ENCODE measurements at places on chromosomes 1 and 21. TPM values are rescaled to one million over a fixed set of nuclear protein-coding genes. Genes with fewer than 3 reads are reported as not detected.

PLXNA2 gene
- total RNA-seq: 51.6 TPM

CFAP107 gene
- total RNA-seq: not detected

AMY1A gene
- not detected for total RNA-seq

OSCP1 gene
- total RNA-seq: 2.0 TPM

PLA2G2F gene
- not detected for total RNA-seq

RNF186 gene
- 32.9 TPM for total RNA-seq

FAM163A gene
- total RNA-seq: not detected

SDF4 gene
- 89.2 TPM for total RNA-seq

LCE3E gene
- total RNA-seq: not detected

BSND gene
- total RNA-seq: not detected

RGSL1 gene
- total RNA-seq: not detected

KCNE2 gene
- not detected for total RNA-seq

PAX7 gene
- not detected for total RNA-seq

ILF2 gene
- 59.1 TPM for total RNA-seq

C1orf87 gene
- total RNA-seq: not detected

TEDDM1 gene
- total RNA-seq: not detected

S100A7 gene
- not detected for total RNA-seq

OR2L8 gene
- total RNA-seq: not detected

STYXL2 gene
- total RNA-seq: not detected

ICOSLG gene
- 1.6 TPM for total RNA-seq

FOXD2 gene
- 0.26 TPM for total RNA-seq

KCNQ4 gene
- 1.8 TPM for total RNA-seq

PEAR1 gene
- 5.2 TPM for total RNA-seq

TSPEAR gene
- total RNA-seq: not detected

RBP7 gene
- total RNA-seq: 46.8 TPM

NBPF1 gene
- 41.5 TPM for total RNA-seq

TDRD5 gene
- total RNA-seq: not detected

TMEM82 gene
- total RNA-seq: not detected

SLAMF9 gene
- not detected for total RNA-seq

LMX1A gene
- total RNA-seq: not detected

DBT gene
- total RNA-seq: 6.3 TPM

HSD3B1 gene
- total RNA-seq: not detected

RAB25 gene
- 31.3 TPM for total RNA-seq

FMO5 gene
- total RNA-seq: 68.6 TPM

PTCH2 gene
- total RNA-seq: 0.26 TPM

GABRD gene
- not detected for total RNA-seq

GPBP1L1 gene
- 61.0 TPM for total RNA-seq

SIM2 gene
- total RNA-seq: 0.26 TPM

RAB42 gene
- not detected for total RNA-seq

RNU1-3 gene
- total RNA-seq: under 0.01 TPM

FCN3 gene
- 1.3 TPM for total RNA-seq

PTGER3 gene
- 65.3 TPM for total RNA-seq

CLEC20A gene
- not detected for total RNA-seq

KANK4 gene
- 23.7 TPM for total RNA-seq

C1orf94 gene
- not detected for total RNA-seq

LRRC8C gene
- total RNA-seq: 4.6 TPM

MLLT11 gene
- 1.6 TPM for total RNA-seq

IGSF21 gene
- 0.33 TPM for total RNA-seq

OPRD1 gene
- not detected for total RNA-seq

EVA1C gene
- 16.5 TPM for total RNA-seq

ACKR1 gene
- 17.5 TPM for total RNA-seq

CYP4Z1 gene
- total RNA-seq: 0.52 TPM

RPE65 gene
- not detected for total RNA-seq

OR2T2 gene
- not detected for total RNA-seq

SEC16B gene
- total RNA-seq: 11.2 TPM

PRKCZ gene
- 9.6 TPM for total RNA-seq

OR6Y1 gene
- not detected for total RNA-seq

RPTN gene
- total RNA-seq: not detected
